ENCODE measurements at places on chromosomes 6 and 20.
A peak's percentile ranks its signal among the peaks of the same experiment; 100 is the strongest.

GRCh38 chr20:4193069-4193452, 177.7 kb upstream of the RNF24 start:
- DNase-seq, result no peak

GRCh38 chr6:157169656-157170055, 153.7 kb downstream of the TMEM242 start:
- no peak for DNase-seq

GRCh38 chr20:11143481-11143880, 469.7 kb upstream of the JAG1 start:
- DNase-seq, result no peak

DNA sequence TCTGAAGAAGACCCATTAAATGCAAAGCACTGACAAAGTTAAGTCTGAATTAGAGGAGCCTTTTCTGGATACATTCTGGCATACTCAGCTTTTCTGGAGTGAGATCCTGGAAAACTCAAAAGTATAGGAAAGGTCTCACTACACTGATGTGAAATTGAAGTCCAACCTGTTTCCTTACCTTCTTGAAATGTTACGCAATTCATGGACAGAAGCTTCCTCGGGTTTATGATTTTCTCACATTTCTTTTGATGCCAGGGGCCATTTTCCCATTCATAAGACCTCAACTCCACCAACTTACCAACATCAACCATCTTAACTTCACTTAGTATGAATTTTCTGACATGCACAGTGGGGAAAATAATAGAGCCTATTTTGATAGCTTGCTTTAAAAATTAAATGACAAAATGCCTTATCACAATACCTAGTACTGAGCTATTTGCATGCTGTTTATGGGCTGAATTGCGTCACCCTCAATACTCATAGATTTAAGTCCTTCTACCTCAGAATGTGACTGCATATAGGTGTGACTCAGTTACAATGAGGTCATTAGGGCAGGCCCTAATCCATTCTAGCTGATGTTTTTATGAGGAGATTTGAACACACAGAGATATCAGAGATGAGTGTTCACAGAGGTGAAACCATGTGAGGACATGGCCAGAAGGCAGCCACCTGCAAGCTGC, 73.4 kb upstream of the RAB32 start:
- no peak for DNase-seq

GRCh38 chr20:24768201-24768636, 180.8 kb upstream of the CST7 start:
- DNase-seq, result peak; percentile 29

DNA sequence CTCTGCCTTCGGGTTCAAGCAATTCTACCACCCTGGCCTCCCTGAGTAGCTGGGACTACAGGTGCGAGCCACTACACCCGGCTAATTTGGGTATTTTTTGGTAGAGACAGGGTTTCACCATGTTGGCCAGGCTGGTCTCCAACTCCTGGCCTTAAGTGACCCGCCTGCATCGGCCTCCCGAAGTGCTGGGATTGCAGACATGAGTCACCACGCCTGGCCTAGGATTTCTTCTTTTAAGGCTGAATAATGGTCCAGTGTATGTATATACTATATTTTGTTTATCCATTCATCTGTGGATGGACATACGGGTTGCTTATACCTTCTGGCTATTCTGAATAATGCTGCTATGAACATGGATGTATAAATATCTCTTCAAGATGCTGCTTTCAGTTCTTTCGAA, 17.1 kb downstream of the RIOK1 start:
- no peak for DNase-seq

DNA sequence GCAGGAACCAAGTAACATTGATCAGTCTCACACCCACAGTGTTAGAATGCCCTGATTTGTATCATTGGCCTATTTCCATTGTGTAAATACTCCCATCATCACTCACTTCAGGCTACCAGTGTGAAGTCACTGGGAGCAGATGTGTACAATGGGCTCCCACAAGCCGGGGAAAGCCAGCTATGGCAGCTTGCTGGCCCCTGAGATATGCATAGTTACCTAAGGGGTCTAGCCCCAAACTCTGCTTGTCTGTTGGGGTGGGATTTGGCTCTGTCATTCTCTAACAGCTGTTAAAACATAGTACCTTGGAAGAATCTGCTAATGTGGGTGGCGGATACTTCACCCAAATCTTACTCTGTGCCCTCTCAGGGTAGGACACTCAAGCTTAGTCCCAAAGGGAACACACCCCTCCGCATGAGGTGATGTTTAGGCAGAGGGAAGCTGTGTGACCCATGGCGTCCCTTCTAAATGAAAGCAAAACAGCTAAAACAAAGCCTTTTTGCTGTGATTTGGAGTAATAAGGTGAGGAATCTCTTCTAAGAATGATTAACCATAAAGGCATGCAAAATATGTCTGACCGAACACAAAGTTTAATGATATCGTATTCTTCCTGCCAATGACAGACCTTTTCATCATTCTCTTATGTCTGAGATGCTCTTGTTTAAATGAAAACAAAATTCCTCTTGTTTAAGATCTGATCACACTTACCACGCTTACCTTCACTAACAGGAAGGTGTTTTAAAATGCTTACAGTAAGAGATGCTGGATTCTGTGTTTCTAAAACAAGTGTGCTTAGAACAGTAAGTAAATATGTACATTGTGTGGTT, 45.9 kb upstream of the PXDC1 start:
- no peak for DNase-seq

GRCh38 chr6:128848212-128848935, 34.6 kb upstream of the LAMA2 start:
- DNase-seq, result no peak

DNA sequence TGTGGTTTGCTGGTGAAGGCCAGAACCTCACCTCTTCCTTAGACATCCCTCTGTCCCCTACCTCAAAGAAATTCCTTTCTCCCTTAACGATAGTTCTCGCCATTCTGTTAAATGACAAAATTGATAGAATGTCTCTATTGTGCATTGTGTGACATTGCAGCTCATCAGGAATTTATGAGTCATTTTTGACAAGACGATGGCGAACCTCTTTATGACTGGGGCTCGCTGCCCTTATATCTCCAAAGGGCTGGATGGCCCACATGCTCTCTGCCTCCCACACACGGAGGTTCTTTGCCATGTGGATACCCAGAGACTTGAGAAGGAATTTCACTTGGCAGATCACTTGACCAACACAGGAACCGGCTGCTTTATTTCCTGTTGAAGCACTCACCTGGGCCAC, 66.8 kb upstream of the RPS6KA2 start:
- DNase-seq, result no peak

- DNase-seq, result no peak
Observed at GRCh38 chr20:36313926-36314325, 7.8 kb downstream of the DLGAP4 start.

GRCh38 chr6:99712519-99712918, 105.9 kb downstream of the PRDM13 start:
- no peak for DNase-seq

DNA sequence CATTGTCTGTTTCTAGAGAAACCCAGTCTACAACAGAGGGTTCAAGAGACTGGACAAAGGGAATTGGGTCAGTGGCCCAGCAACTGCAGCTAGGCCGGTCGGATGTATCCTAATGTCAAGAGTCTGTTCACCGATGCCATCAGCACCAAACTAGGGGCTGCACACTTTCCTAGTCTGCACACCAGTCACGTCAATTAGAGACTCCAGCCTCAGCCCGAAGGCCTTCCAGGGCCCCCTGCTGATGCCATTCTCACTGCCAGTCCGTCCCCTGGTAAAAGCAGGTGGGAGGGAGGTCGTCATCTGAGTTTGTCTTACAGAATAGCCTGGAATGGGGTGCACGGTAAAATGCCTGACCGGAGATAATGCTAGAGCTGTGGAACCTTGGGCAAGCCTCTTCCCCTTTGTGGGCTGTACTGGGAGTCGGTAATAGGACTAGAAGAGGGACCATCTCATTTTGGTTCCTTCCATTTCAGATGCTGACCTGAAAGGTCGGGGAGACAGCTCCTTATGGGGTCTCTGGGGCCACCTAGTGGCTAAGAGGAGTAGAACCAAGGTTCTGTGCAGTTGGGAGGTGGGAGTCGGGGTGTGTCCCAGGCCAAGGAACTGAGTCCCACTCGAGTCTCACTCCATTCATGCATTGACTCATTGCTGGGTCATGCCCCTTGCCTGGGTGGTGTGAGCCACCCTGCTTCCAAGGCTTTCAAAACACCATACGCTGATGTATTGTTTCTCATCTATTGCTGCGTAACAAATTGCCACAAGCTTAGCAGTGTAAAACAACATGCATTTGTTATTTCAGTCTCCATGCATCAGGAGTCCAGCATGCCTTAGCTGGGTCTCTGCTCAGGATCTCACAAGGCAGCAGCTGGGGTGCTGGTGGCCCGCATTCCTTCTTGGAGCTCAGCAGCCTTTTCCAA, 5.1 kb downstream of the SOX12 start:
- DNase-seq, result peak; percentile 93

DNA sequence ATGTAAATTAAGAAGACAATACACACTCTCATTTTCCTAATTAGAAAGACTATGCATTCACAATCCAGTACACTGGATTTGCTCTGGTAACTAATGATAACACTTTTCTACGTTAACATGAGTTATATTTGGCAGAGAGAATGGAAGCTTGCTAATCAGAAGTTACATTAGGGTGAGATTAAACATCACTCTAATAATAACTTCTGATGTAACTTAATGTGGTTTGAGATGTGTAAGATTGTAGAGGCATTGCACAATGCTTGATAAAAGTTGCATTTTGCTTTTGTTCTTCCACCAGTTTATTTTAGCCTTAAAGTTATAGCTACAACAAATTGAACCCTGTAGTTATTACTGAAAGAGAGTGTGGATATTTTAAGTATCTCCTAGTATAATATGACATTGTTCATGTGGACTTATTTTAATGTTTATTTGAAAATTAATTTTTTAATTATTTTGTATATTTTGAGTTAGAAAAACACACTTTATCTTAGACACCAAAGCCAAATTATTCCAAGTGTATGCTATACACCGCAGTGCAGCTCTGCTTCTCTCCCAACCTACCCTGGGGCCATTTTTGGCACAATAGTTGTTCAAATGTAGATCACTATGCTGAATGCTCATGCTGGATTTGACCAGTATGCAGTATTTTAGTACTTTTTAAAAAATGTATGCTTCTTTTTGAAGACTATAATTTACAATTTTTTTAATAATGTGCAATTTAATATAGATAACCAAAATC, 143.2 kb downstream of the SLC16A10 start:
- peak; percentile 79 for DNase-seq

- DNase-seq, result peak; percentile 43
Observed at GRCh38 chr6:150072201-150072600, 3.3 kb upstream of the ULBP3 start.

DNA sequence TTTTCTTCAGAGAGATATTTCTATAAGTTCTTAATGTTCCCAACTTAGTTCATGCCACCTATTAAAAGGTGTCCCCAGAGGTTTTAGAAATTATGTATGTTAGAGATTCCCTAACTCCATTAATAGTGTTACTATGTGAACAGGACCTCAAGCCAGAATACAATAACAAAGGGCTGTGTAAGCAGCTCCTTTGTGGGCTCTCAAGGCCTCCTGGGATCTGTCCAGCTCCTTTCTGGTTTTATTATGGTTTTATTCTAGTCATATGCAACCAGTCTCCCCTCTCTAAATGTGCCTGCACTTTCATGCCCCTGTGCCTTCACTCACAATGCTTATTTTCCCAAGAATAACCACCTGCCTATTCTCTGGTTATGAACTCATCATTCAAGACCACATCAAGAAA, 22.7 kb downstream of the NRSN1 start:
- DNase-seq, result no peak

- DNase-seq, result peak; percentile 81
Observed at GRCh38 chr6:30752157-30752927, 8.0 kb upstream of the IER3 start.

DNA sequence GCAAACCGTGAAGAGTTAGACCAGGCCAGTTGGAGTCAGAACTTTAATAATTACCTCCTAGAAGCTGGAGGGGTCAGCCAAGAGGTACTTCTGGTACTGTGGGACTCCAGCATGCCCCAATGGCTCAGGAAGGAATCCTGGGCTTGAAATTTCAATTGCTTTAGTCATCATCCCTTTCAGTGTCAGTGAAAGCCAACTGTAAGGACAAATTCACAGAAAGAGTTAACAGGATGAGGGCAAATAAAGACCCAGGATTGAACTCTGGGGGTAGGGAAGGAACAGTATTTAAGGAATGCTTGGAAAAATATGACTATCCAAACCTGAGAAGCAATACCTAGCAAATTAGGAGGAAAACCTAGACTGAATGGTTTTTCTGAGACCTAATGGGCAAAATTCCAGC, 735.1 kb upstream of the MARCKS start:
- no peak for DNase-seq

- DNase-seq, result no peak
Observed at GRCh38 chr6:117269638-117270054, 4.3 kb downstream of the VGLL2 start.

DNA sequence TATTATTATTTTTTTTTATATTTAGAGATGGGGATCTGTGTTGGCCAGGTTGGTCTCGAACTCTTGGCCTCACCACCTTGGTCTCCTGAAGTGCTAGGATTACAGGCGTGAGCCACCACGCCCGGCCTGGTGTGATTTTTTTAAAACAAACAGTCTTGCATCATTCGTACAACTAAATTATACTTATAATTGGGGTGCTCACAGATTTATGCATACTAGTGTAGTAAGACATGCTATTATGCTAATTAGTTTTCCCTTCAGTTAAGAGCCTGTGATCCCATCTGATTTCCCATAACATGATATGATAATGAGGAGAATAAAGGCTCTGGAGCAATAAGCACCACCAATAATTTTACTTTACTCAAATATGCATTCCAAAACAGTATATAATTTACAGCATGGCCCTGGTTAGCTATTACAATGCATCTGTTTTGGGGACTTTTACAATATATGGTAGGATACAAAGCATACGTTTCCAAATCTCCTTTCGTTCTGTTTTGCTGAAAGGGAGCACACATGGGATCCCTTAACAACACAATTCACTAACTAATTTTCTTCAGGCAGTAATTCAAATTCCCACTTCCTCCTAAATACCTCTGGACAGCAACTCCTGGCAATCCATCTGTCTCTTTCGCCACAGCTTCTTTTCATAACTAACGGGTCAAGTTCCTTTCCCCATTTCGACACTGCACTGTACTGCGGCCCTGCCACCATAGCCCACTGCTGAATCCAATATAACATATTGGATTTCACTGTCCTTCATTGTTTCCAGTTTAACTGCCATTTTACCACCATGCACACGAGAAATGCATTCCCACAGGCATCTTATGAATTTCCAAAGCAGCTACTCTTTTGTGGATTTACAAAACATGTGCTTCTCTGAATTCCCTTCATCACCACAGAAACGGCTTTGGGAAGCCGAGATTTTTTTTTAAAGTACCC, 1.7 kb downstream of the NUDT3 start:
- DNase-seq, result peak; percentile 82

GRCh38 chr6:3251462-3252314, 7.1 kb upstream of the PSMG4 start:
- DNase-seq, result peak; percentile 73

GRCh38 chr6:102223942-102224341, 830.4 kb downstream of the GRIK2 start:
- DNase-seq, result no peak

Measured in inflammatory macrophage (primary cell).